ENCODE measurements at places on chromosomes 12 and 14. TPM values are rescaled to one million over a fixed set of nuclear protein-coding genes. Genes with fewer than 3 reads are reported as not detected.

DNA sequence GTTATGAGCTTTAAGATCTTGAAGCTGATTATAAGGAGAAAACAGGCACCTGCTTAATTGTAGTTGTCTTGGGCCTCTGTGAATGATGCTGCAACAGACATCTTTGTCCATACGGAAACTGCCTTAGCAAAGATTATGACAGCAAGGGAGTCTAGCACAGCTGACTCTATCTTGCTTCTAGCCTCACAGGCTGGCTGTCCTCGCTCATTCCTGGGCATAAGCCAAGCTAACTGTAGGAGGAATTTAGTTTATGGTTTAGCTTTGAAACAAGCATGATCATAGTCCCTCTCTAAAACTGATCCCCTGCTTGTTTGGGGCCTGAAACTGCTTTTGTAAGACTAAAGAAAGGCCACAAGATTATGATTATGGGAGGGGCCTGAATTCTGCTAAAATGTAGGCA is 74.3 kb upstream of the C14orf132 start:
- no peaks in the 10 kb centered on the region for H3K27me3 ChIP-seq
- no peak overlapping the region for H3K4me3 ChIP-seq
- no peak for DNase-seq
- no peak overlapping the region for H3K27ac ChIP-seq
- no peaks in the 10 kb centered on the region for H3K36me3 ChIP-seq

DNA sequence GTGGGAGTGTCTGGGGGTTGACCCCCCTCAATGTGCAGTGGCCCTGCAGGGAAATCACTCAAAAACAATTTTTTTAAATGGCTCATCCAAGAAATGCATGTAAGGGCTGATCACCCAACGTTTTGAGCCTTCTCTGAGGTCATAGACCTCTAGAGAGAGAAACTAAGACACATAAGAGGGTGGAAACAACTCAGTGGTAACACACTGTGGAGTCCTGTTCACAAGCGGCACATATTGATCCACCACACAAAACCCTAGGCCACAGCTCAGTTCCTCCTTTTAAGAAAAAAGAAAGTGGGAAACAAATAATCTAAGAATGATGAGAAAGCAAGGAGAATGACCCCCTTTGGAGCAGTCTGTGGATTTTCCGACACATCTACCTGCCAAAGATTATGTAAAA is 83.0 kb upstream of the METAP2 start:
- H3K4me1 ChIP-seq: peaks cover 7% of the 10 kb centered on the region
- no peaks in the 10 kb centered on the region for H3K36me3 ChIP-seq
- no peak overlapping the region for H3K27ac ChIP-seq
- DNase-seq: no peak
- H3K27me3 ChIP-seq: no peaks in the 10 kb centered on the region

The EID3 gene
- total RNA-seq: 9.4 TPM

DNA sequence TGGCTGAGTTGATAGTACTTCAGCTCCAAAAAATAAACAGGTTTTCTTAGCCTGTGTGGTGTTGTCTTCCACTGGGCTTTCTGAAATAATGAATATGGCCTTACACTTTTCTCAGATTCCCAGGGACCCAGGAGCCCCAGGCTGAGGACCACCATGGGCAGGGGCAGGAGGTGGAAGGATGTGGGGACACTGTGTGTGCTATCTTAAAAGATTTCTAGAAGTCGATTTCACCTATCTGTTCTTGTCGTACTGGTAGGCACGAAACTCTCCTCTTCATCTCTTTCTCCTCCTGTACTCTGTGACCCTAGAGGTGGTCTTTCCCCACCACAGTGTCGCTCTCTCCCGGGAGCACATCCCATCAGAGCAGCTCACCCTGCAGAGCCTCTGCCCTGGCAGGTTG is 107.7 kb upstream of the FKBP4 start:
- no peak overlapping the region for H3K4me3 ChIP-seq
- DNase-seq: no peak
- peaks cover 4% of the 10 kb centered on the region for H3K4me1 ChIP-seq
- H3K27ac ChIP-seq: no peak overlapping the region
- H3K36me3 ChIP-seq: no peaks in the 10 kb centered on the region

The PRIMA1 gene
- not detected for total RNA-seq

DNA sequence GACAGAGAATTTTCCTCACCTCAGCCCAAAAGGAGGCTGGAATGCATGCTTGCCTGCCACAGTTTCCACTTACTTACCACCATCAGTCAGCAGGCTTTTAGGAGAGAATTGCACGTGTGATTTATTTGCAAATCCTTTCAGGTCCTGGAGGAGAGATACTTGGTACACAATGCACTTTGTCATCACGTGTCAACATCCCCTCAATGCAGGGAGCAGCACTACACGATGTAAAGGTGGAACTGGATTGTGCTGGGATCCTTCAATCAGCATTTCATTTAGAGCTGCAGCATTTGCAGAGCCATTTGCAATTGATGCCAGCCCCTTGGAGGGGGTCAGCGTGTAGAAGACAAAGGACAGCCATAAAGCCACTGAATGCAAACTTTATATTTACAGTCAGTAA is 218.1 kb downstream of the GLT1D1 start:
- no peaks in the 10 kb centered on the region for H3K36me3 ChIP-seq
- no peak overlapping the region for H3K27ac ChIP-seq

- H3K27me3 ChIP-seq: peaks cover 19% of the 10 kb centered on the region
- DNase-seq: peak; percentile 32
- no peak overlapping the region for H3K4me3 ChIP-seq
- H3K4me1 ChIP-seq: peaks cover 37% of the 10 kb centered on the region
- H3K36me3 ChIP-seq: no peaks in the 10 kb centered on the region
- H3K27ac ChIP-seq: no peak overlapping the region
Observed at GRCh38 chr12:1533602-1534304, 60.6 kb downstream of the FBXL14 start.

DNA sequence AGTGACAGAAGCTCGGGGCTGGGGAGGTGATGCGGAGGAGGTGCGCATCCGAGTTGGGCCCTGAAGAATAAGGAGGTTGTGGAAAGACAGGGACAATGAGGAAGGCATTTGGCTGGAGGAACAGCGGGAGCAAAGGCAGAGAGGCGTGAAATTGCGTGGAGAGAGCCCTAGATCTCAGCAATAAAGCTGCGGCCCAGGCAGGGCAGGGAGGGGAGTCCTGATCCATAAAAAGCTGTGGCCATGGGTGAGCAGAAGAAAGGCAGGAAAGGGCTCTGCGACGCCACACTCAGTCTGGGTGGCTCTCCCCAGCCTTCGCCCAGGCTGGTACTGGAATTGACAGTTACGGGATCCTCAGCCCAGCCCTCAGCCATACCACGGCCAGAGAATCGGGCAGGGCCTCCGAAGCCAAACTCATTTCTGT is 2.2 kb downstream of the FIGNL2 start:
- H3K27me3 ChIP-seq: no peaks in the 10 kb centered on the region
- H3K4me3 ChIP-seq: no peak overlapping the region
- peaks cover 26% of the 10 kb centered on the region for H3K4me1 ChIP-seq
- no peaks in the 10 kb centered on the region for H3K36me3 ChIP-seq

GRCh38 chr12:14283489-14284144 is 81.9 kb upstream of the ATF7IP start:
- H3K4me1 ChIP-seq: peaks cover 43% of the 10 kb centered on the region
- H3K36me3 ChIP-seq: no peaks in the 10 kb centered on the region
- H3K27me3 ChIP-seq: no peaks in the 10 kb centered on the region

The TAS2R7 gene
- not detected for total RNA-seq

DNA sequence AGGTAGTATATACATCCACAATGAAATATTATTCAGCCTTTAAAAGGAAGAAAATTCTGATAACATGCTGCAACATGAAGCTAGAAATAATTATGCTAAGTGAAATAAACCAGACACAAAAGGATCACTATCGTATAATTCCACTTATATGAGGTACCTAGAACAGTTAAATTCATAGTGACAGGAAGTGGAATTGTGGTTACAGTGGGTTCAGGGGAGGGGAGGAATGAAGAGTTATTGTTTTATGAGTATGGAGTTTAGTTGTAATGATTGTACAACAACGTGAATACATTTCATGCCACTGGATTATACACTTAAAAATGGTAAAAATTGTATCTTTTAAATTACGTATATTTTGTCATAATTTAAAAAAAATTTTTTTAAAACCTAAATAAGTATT is 21.0 kb downstream of the EEA1 start:
- H3K36me3 ChIP-seq: no peaks in the 10 kb centered on the region
- no peak overlapping the region for H3K27ac ChIP-seq
- H3K4me3 ChIP-seq: no peak overlapping the region

The SLC38A4 gene
- not detected for total RNA-seq

The BICDL1 gene
- 41.5 TPM for total RNA-seq

GRCh38 chr12:85805654-85806053 is 30.6 kb downstream of the RASSF9 start:
- no peak for DNase-seq
- no peak overlapping the region for H3K4me3 ChIP-seq
- no peaks in the 10 kb centered on the region for H3K27me3 ChIP-seq
- no peaks in the 10 kb centered on the region for H3K36me3 ChIP-seq
- no peaks in the 10 kb centered on the region for H3K4me1 ChIP-seq
- H3K27ac ChIP-seq: no peak overlapping the region

DNA sequence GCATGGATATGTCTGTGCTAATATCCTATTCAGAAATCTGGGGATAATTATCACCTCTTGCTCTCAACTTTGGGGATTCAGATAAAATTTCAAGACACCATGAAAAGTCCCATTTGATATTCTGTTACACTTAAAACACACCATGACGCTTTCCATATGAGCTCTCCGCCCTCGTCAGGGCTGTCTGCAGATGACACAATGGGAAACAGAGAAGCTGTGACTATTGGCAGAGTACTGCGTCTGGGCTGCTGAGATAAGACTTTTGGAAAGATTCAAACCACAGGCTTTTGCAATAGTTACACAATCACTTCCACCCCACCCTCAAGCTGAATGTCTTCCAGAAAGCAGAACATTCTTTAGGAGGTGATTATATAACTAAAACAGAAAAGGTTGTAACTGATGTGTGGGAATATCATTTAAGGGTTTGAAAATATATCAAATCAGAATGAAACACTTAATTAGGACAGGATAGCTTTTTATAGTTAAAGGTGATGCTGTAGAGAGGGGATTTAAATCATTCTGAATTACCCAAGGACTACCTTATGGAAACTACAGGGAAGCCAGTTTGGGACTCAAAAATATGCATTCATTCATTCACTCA is 75.3 kb upstream of the TMPO start:
- no peaks in the 10 kb centered on the region for H3K27me3 ChIP-seq
- DNase-seq: no peak
- no peak overlapping the region for H3K4me3 ChIP-seq
- H3K36me3 ChIP-seq: no peaks in the 10 kb centered on the region
- H3K27ac ChIP-seq: no peak overlapping the region
- no peaks in the 10 kb centered on the region for H3K4me1 ChIP-seq

GRCh38 chr14:102775855-102776760 is 1.1 kb upstream of the TRAF3 start:
- peak overlapping the region; percentile 43 for H3K4me3 ChIP-seq
- peak; percentile 38 for DNase-seq
- peak overlapping the region; percentile 97 for H3K27ac ChIP-seq
- peaks cover 62% of the 10 kb centered on the region for H3K4me1 ChIP-seq

DNA sequence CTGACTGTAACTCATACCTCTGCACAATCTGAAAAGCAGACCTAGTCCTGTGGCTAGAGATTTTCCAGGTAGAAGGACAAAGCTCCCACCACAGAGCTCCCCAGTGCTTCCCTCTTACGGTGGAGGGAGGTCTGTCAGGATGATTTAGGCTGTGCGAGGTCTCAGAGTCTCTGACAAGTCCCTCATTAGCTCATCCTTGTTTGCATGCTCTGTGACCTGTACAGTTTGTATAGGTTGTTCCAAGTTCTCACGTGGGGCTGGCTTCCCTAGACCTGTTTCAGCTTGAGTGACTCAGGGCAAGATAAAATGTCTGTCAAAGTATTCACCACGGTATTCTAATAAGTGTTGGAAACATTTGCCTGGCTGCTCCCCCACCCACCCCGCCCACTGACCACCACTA is 34.8 kb downstream of the ASCL1 start:
- no peak for DNase-seq
- no peak overlapping the region for H3K27ac ChIP-seq
- H3K27me3 ChIP-seq: no peaks in the 10 kb centered on the region
- H3K4me3 ChIP-seq: no peak overlapping the region
- H3K36me3 ChIP-seq: no peaks in the 10 kb centered on the region
- no peaks in the 10 kb centered on the region for H3K4me1 ChIP-seq

DNA sequence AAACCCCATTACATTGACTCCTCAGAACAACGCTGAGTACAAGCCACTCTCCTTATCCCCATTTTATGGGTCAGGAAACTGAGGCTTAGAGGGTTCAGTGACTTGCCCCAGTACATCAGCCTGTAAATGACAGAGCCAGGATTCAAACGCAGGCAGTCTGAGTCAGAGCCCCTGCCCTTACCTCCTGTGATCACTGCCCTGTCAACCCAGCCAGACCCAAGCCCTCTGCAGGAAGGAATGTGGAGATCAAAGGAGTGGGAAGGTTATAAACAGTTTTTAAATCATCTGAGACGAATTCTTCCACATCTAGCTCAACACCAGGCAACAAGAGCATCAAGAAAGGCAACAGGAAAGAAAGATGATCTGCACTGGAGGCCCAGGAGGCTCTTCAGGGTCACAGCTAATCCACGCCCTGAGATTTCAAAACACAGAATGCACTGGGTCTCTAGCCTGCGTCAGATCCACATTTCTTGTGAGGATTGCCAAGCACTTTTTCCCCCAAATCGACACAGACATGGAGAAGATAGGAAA is 38.5 kb downstream of the SPTB start:
- H3K4me3 ChIP-seq: no peak overlapping the region
- H3K27me3 ChIP-seq: no peaks in the 10 kb centered on the region
- no peak for DNase-seq
- H3K4me1 ChIP-seq: no peaks in the 10 kb centered on the region

GRCh38 chr12:84607170-84607819 is 305.3 kb downstream of the SLC6A15 start:
- no peak overlapping the region for H3K27ac ChIP-seq
- no peaks in the 10 kb centered on the region for H3K36me3 ChIP-seq
- no peaks in the 10 kb centered on the region for H3K27me3 ChIP-seq
- H3K4me3 ChIP-seq: no peak overlapping the region
- no peaks in the 10 kb centered on the region for H3K4me1 ChIP-seq

DNA sequence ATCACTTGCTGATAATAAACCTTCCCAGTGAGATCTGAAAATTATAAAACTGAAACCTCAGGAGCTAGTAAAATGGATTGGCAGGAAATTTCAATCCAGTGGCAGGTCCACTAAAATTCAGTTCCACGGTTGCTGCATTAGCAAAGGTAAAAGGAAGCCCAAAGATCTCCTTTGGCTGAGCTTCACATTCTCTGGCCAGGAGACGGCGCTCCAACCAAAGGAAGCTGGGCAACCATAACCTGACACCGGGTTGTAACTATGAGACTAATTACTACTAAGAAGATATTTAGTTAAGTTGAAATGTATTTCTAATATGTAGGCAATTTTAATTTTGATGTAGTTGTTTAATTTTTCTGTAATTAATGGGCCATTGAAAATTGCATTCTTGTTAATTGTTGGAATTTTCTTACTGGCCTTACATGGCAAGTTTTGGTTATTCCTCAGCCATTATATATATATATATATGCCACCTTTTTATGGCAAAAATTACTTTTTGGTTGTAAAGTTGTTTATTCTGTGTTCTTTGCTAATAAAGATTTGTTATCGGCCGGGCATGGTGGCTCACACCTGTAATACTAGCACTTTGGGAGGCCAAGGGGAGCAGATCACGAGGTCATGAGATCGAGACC is 17.0 kb downstream of the OR8S1 start:
- H3K36me3 ChIP-seq: no peaks in the 10 kb centered on the region
- H3K4me3 ChIP-seq: no peak overlapping the region
- H3K4me1 ChIP-seq: no peaks in the 10 kb centered on the region
- H3K27me3 ChIP-seq: no peaks in the 10 kb centered on the region

The BEST3 gene
- not detected for total RNA-seq

The RTL1 gene
- total RNA-seq: not detected

Data from B cell (primary cell).